ENCODE measurements at places on chromosomes 1 and 21.
A peak's percentile ranks its signal among the peaks of the same experiment; 100 is the strongest.

GRCh38 chr1:7827126-7827955 lies 25.5 kb downstream of the UTS2 start:
- peak; percentile 84 for DNase-seq

- no peak for DNase-seq
These were observed 27.6 kb downstream of the USP33 start for GRCh38 chr1:77732090-77732489.

GRCh38 chr1:52601991-52602855 lies at the start of gene GPX7:
GPX7 (plus strand) TSS chr1:52602371; CDS start chr1:52602410, 39 bp downstream.
- peak; percentile 91 for DNase-seq

- DNase-seq, result no peak
These were observed 43.0 kb downstream of the ATP6V1G3 start for GRCh38 chr1:198497326-198498102.

- no peak for DNase-seq
These were observed 5.8 kb upstream of the GTF2B start for GRCh38 chr1:88897070-88897730.

DNA sequence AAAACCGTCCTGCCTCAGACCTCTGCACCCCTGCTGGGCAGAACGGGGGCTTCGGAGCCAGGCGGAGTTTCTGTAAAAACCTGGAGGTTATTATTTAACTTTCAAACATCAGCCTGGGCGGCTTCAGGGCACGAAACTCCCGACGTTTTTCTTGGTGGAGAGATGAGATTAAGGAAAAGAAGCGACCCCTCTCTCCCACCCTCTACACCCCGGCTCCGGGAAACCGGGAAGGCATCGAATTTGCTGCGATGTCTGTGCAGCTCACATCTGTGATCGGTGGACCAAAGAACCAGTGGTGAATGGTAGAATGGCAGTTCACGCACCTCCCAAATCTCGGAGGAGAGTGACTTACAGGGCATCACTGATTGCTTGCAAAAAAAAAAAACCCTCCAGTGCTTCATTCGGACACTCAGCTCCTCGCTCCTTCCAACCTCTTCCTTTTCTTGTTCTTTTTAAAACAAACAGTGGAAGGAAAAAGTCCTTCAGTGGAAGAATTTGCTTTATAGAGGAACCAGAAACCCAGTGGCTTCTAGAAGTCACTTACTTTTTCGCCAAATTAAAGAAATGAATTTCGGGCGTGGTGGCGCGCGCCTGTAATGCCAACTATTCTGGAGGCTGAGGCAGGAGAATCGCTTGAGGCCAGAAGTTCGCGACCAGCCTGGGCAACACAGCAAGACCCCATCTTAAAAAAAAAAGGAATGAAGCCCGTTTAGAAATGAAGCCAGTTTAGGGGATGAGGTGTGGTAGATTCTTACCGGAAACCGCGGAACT lies 884 bp downstream of the PHACTR4 start:
- peak; percentile 75 for DNase-seq

DNA sequence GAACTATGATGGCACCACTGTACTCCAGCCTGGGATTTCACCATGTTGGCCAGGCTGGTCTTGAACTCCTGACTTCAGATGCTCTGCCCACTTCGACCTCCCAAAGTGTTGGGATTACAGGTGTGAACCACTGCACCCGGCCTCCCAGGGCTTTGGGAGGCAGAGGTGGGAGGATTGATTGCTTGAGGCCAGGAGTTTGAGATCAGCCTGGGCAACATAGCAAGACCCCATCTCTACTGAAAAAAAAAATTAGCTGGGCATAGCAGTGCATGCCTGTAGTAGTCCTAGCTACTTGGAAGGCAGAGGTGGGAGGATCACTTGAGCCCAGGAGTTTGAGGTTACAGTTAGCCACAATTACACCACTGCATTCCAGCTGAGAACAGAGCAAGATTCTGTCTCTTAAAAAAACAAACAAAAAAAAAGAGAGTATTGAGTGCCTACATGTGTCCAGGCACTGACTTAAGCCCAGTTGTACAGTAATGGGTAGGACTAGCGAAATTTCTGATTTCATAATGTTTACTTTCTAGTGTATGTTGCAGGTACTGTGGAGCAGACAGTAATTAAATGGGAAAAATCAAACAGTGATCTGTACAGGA lies 4.2 kb downstream of the MANEAL start:
- no peak for DNase-seq

GRCh38 chr21:40841524-40842196 lies 5.3 kb downstream of the DSCAM start:
- no peak for DNase-seq

GRCh38 chr21:42469272-42469671 lies 26.8 kb downstream of the RSPH1 start:
- no peak for DNase-seq

GRCh38 chr1:245683676-245684075 lies 528.9 kb downstream of the KIF26B start:
- DNase-seq, result no peak

DNA sequence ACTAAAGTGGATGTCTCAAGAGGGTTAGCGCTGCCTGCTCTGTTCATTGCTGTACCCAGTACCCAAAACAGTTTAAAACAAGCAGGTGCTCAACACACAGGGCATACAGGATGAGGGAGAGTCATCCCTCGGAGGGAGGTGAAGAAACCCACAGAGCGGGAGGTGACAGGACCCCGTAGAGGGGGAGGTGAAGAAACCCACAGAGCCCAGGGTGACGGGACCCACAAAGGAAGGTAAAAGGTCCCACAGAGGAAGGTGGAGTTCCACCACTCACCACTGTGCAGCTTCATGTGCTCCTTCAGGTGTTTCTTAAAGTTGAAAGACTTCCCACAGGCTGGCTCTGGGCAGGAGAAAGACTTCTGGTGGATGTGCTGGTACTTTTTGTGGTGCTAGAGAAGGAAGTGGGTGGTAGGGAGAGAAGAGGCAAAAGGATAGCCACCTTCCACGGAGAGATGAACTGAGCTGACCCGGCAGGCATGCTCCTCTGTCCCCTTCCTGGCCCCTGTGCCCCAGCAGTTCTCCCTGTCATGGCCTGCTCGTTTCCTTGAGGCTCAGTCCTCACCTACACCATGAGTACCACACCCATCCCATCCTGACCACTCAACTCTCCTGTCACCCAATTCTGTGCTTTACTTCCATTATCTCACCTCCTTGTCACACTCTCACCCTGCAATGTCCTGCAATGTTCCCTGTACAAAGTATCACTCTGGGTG lies 5.1 kb downstream of the ZNF692 start:
- no peak for DNase-seq

DNA sequence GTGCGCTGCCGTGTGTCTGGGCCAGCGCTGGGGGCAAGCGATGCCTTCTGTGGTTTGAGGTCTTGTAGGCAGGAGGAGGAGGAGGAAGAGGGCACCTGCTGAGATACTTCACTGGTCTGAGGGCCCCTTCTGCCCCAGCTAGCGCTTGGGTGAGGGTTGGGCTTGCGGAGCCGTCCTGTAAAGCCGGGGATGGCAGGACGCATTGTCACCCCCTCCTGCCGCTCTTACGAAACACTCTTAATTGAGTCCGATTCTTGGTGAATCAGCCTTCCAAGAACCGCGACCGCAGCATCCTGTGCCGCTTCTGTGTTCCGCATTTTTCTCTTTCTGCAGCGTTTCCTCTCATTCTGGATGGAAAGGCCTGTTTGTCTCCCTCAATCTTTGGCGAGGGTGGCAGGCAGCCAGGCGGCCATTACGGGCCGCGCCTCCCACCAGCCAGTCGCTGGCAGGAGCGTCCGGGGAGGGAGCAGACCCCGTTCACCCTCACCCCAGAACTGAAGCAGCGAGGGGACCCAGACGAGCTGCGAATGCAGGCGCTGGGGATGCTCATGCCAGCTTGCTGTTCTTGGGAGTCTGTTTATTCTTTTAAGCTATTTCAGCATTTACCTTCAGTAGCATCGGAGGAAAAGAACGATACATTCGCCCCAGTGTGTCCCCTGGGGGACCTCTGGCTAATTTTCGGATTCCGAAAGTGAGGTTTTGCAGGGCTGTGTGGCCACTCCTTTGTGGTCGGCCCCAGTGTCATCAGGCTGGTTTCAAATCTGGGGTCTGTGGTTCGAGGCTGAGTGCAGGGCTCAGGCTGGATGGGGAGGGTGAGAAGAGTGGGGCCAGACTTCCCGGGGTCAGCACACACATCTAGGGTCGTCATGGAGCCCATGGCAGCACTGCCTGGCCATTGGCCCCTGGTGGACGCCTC lies 62.7 kb downstream of the SKI start:
- peak; percentile 94 for DNase-seq

DNA sequence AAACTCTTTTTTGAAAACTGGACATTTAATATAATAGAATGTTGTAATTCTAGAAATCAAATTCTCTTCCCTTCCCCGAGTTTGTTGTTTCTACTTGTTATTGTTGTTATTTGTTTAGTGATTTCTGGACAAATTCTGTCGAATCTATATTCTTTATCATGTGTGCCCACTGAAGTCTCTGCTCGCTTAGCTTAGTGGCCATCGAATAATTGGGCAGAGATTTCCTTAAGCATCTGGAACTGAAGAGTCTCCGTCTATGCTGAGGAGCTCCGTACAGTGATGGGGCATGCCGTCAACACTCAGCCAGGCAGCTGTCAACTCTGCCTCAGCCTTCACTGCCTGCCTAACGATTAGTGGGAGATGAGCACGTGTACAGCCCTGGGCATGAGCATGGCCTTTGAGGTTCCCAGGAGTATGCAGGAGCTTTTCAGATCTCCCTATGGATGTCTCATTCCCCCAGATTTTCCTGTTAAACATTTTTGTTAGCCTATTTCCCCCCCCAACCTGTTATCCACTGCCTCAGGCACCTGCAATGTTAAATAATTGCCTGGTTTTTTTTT lies 66.8 kb downstream of the SLX9 start:
- DNase-seq, result no peak

GRCh38 chr1:62437273-62437940 lies 558 bp downstream of the USP1 start:
- DNase-seq, result no peak

DNA sequence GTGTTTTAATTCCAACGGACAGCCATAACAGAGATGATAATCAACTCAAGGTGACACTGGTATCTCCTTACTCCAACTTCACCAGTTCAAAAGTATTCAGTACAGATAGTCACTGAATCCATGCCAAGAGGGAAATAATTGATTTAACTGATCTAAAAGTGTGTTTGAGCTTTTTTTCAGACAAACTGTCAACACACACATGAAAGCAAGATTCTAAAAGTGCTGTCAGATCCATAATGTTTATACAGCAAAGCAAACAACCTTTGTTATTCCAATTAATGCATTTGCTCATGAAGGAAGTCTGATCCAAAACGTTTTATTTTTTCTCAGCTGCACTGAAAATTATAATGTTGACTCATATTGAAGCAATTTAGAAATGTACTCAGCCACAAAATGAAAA lies 5.9 kb upstream of the PRKAA2 start:
- DNase-seq, result no peak

- DNase-seq, result no peak
These were observed 121.1 kb downstream of the AJAP1 start for GRCh38 chr1:4775506-4775905.

- DNase-seq, result no peak
These were observed 12.2 kb upstream of the TRNAU1AP start for GRCh38 chr1:28540651-28541050.

DNA sequence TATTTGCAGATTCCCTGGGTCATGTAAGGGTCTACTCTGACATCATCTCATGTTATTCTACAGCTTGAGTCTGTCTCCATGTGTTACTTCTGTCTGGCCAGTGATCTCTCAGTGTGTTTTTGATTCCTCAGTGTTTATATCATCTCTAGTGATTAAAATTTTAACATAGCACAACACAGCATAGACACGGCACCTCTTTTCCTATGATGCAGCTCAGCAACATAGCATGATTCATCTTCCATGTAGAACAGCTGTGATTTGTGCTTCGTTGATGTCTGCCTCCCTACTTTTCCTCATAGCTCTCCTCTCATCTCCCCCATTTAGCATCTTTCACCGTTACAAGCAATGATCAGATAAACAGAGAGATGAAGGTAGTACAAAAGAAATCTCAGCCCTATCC lies 163.9 kb upstream of the DPT start:
- DNase-seq, result no peak

GRCh38 chr1:29306471-29307140 lies 70.3 kb downstream of the PTPRU start:
- DNase-seq, result no peak

DNA sequence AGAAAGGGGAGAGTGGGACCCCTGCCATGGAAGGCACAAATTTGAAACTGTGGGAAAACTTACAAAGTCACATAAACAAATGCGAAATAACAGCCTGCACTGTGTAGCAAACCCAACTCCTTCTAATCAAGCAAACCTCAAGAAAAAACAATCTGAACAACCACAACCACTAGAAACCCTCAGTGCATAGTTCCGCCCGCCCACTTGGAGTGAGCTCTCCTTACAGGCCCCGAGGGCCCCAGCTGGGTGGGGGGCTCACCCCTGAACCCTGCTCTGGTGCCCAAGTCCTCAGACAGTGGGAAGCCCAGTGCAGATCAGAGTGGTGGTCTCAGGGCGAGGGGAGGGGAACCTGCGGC lies 931 bp upstream of the MXRA8 start:
- no peak for DNase-seq

DNA sequence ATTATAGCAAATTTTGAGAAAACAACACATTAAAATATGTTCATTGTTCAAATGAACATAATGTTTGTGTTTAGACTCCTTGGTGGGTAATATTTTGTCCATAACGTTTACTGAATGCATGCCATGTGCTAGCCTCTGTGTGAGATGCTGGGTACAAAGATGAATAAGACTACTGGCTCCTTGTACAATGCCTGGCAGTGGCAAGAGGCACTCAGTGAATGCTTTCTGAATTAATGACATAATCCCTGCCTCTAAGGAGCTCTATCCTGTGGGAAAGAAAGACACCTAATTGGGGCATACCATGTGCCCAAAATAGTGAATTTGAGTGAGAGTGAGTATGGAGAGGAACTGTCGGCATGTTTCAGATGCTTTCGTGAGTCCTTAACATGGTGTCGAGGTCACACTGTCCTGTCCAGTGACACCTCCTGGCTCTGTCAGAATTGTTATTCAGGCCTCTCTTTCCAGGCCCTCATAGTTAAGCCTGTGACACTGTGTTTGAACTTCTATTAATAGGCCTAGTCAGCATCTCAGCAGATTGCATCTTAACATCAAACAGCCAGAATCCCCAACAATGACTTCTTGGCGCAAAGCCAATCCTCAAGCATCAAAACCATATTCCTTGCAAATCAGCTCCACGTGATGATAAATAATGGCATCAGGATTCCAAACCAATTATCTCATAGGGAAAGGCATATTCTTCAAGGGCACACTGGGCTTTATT lies 32.8 kb upstream of the S1PR1 start:
- no peak for DNase-seq

DNA sequence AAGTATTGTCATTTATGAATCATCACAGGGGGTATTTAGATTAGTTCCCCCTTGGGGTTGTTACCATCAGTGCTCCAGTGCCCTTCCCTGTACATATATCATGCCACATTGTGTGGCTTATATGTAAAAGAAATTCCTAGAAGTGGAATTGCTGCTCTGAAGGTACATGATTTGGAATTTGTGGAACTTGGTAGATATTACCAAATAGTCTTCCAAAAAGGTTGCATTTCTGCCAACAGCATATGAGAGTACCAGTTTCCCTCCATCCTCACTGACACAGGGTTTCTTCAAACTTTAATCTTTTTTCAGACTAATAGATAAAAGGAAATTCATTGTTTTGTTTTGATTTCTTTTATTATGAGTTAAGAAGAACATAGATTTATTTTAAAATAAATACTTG lies 41.3 kb downstream of the AKNAD1 start:
- DNase-seq, result no peak

- DNase-seq, result peak; percentile 43
These were observed 29.6 kb downstream of the NHLH2 start for GRCh38 chr1:115811140-115811828.

GRCh38 chr1:54795841-54796468 lies 5.2 kb downstream of the TTC22 start:
- DNase-seq, result no peak
